ENCODE measurements at places on chromosomes 7 and 10.

GRCh38 chr7:134368851-134369544 lies 52.3 kb upstream of the SLC35B4 start:
- no peak for DNase-seq

DNA sequence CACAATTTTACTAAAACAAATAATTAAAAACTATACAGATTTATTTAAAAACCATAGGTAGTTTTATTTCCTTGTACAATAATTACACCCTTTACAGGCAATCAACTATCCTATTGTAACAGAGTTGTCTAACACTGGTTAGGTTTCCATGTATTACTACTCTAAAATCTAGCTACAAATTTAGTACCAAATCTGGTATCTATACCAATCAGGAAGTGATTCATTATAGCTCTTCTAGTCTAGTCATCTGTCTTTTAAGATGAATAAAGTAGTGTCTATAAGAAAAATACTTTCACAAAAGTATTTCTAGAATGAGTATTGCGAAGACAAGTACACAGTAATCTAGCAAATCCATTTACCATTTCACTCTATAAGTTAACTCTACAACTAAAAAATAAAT lies 16.9 kb downstream of the ZNF800 start:
- DNase-seq, result no peak

- no peak for DNase-seq
These were observed 45.3 kb downstream of the TACC2 start for GRCh38 chr10:122034149-122034756.

DNA sequence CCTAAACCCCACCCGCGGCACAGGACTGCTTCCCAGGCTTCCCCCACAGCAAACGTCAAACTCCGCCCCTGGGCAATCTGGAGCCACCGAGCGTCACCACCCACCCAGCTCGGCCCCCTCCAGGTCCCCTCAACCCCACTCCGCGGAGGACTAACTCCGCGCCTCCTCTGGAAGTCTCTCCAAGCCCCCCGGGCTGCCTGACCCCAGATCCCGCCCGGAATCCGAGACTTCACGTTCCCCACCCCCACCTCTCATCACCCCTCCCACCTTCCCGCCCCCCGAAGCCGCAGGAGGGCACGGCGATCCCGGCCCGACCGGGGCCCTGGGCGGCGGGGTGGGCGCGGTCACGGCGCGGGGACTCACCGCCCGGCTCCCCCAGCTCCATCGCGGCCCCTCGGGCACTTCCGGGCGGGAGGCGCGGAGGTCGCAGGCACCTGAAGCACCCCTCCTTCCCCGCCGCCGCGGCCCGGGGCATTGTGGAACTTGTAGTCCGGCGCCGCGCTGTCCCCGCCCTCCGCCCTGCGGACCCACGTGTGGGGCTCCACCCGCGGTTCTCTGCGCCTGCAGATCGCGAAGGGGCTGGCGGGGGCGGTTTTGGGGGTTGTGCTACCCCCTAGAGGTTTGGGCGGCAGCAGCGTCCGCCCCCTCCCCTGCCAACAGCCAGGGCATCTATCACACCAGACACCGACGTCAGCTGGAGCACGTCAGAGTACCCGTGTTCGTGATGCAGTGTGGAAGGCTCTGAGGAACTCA lies at the start of gene TMUB1:
Gene TMUB1 (minus strand): TSS at position 423 of the 753 bp plus-strand sequence. CDS start 930 bp downstream, outside the sequence.
- DNase-seq, result peak; percentile 88

Measured in activated CD8-positive, alpha-beta memory T cell treated with anti-CD3 and anti-CD28 coated beads for 1 hour (primary cell).